SJSA1 (cell line): ENCODE measurements at places on chromosomes 7 and 10.
A peak's percentile ranks its signal among the peaks of the same experiment; 100 is the strongest.

DNA sequence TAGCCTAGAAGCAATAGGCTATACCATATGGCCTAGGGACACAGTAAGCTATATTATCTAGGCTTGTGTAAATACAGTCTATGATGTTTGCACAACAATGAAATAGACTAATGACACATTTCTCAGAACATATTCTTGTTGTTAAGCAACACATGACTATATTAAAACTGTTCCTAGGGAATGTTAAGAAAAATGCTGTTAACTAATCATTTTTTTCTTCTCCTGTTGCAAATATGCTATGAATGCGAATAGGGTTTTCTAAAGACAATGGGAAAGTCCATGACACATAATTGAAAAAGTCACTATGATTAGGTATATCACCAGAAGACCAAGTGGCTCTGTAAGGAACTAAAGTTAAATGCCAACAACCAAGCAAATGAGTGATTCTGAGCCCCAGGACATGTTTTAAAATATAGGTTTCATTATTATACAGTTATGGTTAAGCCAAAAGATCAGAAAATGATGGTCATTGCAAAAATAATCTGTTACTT lies 454.0 kb upstream of the SORCS1 start:
- DNase-seq = peak; percentile 43

- no peak for DNase-seq
These were observed 11.3 kb downstream of the GPRIN2 start for GRCh38 chr10:46544989-46545791.

DNA sequence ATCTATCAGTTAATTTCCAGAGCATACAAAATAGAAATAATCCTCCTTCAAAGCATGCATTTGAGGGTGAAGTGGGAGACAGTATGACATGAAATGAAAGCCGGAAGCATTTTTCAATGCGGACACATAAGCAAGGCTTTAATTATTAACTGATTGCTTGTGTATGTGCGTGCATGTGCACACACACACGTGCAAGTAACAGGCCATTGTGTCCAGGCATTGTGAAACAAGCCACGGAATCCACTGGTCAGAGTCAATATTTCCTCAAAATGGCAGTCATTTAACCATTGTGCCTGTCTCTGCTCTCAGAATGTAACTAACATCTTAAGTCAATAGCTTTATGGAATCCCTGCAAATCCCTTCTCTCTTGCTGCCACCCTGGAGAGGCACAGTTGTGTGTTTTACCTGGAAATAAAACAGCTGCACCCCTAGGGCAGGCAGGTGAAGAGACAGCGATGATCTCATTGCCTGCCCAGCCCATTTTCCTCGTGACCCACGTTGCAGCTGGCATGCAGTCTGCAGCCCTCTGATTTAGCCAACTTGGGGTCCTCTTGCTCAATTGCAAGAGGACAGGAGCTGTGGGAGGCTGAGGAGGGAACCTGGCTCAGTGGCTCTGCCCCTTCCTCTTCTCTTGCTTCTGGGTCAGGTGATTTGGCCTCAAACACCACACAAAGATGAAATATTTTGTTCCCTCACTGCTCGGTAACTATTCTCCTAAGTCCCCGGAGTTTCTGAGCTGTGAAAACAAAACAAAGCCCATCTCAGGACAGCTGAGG lies 500.9 kb upstream of the ZMIZ1 start:
- DNase-seq = no peak

GRCh38 chr7:92088266-92088665 lies 46.0 kb downstream of the CYP51A1 start:
- DNase-seq = no peak

GRCh38 chr7:82049891-82050533 lies 280.2 kb upstream of the HGF start:
- DNase-seq = peak; percentile 54

DNA sequence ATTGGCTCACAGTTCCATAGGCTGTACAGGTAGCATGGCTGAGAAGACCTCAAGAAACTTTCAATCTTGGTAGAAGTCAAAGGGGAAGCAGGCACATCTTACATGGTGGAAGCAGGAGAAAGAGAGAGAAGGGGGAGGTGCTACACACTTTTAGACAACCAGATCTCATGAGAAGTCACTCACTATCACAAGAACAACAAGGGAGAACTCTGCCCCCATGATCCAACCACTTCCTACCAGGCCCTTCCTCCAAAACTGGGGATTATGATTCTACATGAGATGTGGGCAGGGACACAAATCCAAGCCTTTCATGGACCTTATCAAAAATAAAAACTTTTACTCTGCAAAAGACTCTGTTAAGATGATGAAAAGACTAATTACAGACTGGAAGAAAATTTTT lies 183.2 kb upstream of the TRIM24 start:
- DNase-seq = no peak

GRCh38 chr10:71255550-71255807 lies 43.1 kb downstream of the UNC5B start:
- DNase-seq = no peak

DNA sequence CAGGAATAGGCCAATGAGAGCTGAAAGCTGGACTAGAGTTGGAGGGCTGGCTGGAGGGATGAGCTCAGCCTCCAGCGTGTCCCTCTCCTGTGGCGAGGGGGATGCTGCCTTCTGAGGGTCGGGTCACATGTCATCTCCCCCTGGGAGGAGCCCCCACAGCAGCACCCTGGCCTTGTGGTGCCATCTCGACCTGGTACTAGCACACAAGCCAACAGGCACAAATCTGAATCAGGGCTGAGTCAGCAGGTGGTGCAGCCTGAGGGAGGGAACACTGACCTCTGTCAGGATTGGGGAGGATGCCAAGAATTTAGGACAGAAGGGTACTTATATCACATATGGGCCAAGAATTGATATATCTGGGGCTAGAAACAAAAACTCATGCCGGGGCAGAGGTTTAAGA lies 280.4 kb downstream of the CELF2 start:
- peak; percentile 21 for DNase-seq

DNA sequence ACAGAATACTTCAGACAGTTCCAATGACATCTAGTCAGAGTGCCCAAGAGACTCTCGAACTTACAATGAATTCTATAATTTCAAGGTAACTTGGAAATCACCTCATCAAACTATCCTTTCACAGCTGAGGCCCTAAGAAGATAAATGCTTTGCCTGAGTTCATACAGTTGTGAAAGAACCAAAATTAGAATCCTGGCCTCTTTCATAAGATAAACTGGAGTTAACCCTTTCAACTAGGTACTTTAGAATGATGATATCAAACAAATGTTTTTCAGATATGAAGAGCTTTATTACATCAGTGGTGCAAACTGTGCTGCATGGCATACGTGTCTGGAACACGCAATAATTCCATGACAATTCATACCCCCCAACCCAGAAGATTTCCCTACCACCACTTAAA lies 17.9 kb downstream of the DOCK4 start:
- DNase-seq = no peak

DNA sequence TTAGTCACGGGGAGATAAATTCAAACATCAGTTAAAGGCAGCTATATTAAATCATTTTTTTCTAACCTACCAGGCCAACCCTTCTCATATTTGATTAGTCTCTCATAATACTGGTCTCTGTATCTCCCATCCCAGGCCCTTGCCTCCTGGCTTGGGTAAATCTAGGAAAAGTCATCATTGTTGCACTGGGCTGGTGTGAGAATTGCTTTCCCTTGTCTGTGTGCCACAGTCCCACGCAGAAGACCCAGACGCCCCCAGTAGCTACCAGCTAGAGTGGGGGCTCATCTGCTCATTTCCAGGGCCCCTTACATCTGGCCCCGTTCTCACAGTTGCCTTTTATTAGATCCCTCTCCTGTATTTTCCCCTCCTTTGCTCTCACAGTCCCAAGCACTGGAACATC lies 67.6 kb upstream of the VIPR2 start:
- DNase-seq = no peak

- no peak for DNase-seq
These were observed 354.6 kb downstream of the LRRTM3 start for GRCh38 chr10:67280405-67280804.

DNA sequence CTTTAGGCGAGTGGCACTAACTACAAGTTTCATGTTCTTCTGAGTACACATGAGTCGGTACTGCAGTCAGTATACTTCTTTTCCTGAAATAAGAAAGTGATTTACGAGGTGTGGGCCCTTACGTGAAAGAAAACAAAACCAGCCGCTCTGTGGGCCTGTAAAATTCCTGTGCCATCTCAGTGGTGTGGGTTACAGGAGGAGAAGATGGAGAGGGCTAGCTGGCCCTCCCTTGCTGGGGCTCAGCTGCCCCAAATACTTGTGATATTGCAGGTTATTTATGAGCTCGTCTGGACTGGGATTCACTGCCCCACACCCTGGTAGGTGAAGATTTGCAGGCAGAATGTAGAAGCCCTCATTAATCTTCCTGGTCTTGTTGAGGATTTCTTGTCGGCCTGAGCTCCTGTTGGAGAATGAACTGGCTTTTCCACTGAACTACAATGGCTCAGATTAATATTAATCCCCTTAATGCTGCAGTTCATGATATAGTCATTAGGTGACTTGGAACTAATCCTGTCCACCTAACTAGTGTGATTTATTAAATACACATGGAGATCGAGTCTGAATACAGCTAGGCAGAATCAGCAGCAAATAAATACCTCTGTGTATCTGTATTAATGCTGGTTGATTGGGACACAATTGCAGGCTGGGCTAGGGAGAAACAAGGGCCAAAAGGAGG lies 68.0 kb downstream of the GBF1 start:
- no peak for DNase-seq

DNA sequence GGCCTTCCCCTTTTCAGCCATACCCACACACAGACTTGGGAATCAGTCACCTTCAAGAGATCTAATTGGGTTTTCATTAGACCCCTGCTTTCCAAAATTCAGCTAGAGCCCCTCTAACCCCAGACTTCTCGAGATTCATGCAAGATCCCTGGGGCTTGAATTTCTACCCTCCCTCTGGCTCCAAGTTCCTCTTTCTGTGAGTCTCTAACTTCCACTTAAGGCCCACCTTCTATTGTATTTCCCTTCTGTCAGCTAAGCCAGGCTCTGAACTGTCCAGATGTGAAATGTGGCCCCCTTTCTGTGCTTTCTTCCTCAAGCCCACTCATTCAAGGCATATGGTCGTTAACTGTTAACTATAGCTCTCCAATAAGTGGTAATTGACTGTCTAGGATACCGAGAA lies 132.2 kb downstream of the ZNF365 start:
- DNase-seq = no peak

DNA sequence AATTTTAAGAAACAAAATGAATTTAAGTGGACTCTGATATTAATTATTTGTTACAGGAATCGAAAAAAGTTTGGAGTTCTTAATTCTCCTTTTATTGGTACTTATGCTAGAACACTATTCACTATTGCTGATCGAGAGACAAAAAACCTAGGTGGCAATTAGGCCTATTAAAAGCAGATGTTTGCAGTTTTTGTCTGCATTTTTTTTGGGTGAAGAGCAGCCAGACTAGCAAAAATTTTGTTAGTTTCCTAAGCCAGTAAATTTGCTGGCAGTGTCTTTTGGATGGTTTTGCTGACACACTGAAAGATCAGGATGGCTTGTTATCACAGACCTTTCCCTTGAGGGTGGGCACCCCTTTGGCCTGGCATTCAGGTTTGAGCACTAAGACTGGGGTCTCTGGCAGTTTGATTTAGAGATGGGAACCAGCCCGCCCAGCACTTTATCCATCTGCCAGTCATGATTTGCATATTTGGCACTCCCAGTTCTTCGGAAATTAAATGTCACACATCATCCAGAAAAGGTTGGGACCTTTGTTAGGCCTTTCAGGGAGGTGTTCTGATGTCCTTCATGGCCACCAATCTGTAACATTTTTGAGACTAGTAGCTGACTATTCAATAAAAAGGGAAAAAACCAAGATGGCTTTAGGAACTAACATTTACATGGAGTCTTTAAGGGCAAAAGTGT lies 57.3 kb downstream of the INPP5F start:
- DNase-seq = no peak

DNA sequence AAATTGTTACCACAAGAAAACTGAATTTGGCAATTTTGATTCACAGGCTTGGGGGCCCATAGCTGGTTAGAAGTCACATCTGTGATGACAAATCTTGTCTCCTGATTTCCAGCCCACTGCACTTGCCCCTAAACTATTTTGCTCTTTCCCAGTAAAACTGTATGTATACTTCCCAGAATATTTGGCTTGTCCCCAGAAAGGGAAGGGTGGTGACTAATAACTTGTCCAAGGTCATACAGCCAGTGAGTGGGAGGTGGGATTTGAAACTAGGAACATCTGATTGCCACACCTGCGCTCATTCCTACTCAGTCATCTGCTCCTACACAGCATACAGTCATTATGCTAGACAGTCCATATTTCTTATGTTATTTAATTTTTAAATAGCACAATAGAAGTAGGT lies 304.5 kb downstream of the SDHAF3 start:
- no peak for DNase-seq

- DNase-seq = no peak
These were observed 91.5 kb downstream of the FOXL3 start for GRCh38 chr7:381211-382042.

DNA sequence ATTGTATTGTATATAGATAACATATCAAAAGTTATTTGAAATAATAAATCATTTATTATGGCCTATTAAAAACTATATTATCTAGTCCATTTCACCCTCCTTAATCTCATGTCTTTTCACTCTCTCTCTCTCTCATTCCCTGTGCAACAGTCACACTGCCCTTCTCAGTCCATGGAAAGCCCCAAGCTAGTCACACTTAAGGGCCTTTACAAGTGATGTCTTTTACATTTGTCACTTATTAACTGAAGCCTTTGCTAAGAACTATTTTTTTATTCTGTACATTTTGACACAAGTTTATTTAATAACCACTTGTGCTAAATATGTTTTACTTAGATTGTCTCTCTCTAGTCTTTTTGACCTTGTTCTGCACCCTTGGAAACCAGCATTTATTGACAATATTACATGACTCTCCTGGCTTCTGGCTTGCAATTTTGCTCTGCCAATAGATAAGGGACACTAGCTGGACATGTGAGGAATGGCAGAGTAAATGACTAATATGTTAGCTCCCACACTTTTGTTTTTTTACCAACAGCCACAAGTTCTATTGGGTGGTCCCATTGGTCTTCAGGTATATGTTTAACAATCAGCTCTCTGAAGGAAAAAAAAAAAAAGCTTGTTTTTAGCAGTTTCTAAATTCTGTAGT lies 706.8 kb upstream of the POT1 start:
- no peak for DNase-seq

DNA sequence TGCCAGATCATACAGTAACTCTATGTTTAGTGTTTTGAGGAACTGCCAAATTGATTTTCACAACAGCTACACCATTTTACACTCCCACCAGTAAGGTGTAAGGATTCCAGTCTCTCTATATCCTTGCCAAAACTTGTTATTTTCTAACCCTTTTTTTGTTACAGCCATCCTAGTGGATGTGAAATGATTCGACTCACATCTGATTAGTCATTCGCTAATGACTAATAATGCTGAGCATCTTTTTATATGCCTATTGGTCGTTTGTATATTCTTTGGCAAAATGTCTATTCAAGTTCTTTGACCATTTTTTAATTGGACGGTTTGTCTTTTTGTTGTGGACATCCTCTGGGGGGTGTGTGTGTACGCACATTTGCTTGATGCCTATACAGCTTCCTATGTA lies 142.8 kb downstream of the DGKB start:
- no peak for DNase-seq
